ENCODE measurements at places on chromosomes 3 and 15.
A peak's percentile ranks its signal among the peaks of the same experiment; 100 is the strongest.

- no peak for DNase-seq
Observed at GRCh38 chr3:11603628-11604027, 40.1 kb downstream of the VGLL4 start.

- no peak for DNase-seq
Observed at GRCh38 chr15:93759629-93760028, 471.7 kb upstream of the MCTP2 start.

DNA sequence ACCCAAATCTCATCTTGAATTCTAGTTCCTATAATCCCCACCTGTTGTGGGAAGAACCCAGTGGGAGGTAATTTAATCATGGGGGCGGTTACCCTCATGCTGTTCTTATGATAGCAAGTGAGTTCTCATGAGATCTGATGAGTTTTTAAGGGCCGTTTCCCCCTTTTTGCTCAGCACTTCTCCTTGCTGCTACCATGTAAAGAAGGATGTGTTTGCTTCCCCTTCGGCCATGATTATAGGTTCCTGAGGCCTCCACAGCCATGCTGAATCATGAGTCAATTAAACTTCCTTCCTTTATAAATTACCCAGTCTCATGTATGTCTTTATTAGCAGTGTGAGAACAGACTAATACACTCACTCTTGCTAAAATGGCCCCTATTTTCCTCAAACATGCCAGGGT, 374.7 kb downstream of the TUSC7 start:
- no peak for DNase-seq

GRCh38 chr3:139460076-139460475, 16.2 kb downstream of the RBP2 start:
- no peak for DNase-seq

GRCh38 chr3:113210604-113211329, 590 bp upstream of the BOC start:
- no peak for DNase-seq

DNA sequence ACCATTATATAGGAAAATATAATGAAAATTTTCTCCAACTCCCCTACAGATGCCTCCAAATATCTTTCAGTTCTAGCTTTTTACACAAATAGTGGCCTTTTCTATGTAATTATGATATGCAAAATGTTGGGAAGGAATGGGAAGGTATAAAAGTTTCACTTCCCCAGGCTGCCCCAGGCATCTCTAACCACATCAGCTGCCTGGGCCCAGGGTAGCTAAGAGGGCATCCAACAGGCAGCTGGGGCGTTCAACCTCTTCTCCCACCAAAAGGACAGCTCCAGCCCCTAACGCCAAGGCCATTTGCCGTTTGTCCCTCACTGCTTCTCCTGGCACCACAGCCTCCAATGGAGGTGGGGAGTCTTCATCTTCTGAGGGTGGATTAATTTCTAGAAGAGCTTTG, 188.1 kb upstream of the TSC22D2 start:
- DNase-seq, result no peak

DNA sequence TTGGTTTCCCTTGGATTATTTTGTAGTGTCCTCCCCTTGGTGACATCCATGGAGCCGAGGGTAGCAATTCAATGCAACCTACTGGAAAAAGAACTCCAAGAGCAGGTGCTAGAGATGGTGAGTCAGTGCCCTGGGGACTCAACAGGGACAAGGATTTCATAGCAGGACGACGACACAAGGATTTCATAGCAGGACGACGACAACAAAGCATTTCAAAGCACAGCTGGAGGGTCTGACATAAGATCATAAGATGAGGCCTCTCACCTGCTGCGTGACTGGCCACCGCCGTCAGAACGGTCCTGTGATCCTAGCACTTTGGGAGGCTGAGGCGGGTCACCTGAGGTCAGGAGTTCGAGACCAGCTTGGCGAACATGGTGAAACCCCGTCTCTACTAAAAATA, 22.5 kb downstream of the NRROS start:
- no peak for DNase-seq

DNA sequence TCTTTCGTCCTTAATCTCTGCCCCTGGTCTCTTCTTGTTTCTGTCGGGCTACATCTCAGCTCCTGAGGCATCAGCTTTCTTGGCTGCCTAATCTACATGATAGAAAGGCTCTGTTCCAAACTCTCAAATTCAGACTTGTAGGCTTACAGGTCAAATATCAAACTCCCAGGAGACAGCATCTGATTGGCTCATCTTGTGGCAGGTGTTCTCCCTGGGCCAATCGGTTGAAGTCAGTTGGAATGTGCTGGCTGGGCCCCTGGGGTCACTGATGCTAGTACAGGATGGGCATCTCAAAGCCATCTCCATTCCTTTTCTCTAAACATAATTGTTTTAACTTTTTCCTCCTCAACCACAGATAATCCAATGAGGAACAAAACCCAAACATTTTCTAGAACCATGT, 198.7 kb downstream of the CNTN3 start:
- no peak for DNase-seq

GRCh38 chr3:65200310-65200970, 512.6 kb upstream of the ADAMTS9 start:
- DNase-seq, result no peak

GRCh38 chr15:94375997-94376396, 144.6 kb downstream of the MCTP2 start:
- DNase-seq, result no peak

- DNase-seq, result no peak
Observed at GRCh38 chr15:78640527-78641101, 396 bp downstream of the CHRNB4 start.

DNA sequence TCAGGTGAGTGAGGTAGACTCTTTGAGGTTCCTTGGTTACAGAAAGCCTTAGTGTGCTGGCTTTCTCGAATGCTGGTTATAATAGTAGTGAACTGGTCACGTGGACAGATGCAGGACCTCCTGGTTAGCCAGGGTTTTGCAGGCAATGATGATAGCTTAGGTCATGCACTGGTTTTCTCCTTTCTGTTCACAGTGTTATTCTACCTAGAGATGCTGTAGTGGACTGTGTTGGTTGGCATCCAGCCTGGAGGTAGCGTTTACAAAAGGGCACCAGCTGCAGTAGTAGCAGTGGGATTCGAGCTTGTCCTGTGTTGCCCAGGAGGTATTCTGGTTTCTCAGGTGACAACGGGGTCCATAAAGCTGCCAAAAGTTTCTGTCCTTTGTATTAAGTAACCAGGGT, 27.0 kb downstream of the PCCB start:
- no peak for DNase-seq

- DNase-seq, result peak; percentile 9
Observed at GRCh38 chr3:14428087-14429033, 26.0 kb downstream of the SLC6A6 start.

DNA sequence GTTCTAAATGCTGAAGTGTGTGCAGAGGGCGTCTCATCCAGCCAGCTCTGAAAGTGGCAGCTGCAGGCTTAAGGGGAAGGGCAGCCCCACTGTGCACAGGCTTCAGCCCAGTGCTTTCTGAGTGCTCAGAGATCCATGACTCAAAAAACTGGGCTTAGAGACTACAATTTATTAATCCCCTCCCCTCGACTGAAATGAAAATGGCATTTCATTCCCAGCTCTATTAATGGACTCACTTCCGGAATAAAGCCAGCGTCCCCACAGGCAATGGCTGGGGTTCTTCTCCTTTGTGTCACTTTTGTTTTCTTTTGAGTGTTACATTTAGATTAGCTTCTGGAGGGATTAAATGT, 55.5 kb upstream of the PLXNA1 start:
- no peak for DNase-seq

- DNase-seq, result no peak
Observed at GRCh38 chr15:94265009-94265408, 33.6 kb downstream of the MCTP2 start.

GRCh38 chr3:35927441-35927840, 288.1 kb downstream of the ARPP21 start:
- no peak for DNase-seq

GRCh38 chr3:138406606-138407005, 27.8 kb upstream of the ESYT3 start:
- no peak for DNase-seq

DNA sequence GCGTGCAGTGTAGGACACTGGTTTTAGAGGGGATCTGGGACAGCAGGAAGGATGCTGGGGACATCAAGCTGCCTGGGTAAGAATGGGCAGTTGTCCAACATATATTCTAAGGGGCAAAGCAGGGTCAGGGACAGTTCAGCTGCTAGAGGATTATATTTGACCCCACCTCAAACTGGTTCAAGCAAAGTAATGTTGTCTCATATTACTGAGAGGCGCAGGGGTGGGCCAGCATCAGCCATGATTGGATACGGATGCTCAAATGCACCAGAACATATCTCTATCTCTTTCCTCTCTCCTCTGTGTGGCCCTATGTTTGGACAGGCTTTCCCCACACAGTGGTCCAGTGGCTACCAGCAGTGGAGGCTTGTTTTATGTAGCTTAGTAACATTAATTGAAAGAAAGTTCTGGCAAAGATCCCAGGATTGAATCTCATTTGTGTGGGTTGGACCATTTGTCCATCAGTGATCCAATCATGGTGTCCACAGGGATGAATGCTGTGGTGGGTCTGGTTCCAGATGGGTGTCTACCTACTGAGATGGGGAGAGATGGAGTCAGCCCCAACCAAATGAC, 49.8 kb upstream of the RGMA start:
- DNase-seq, result no peak

DNA sequence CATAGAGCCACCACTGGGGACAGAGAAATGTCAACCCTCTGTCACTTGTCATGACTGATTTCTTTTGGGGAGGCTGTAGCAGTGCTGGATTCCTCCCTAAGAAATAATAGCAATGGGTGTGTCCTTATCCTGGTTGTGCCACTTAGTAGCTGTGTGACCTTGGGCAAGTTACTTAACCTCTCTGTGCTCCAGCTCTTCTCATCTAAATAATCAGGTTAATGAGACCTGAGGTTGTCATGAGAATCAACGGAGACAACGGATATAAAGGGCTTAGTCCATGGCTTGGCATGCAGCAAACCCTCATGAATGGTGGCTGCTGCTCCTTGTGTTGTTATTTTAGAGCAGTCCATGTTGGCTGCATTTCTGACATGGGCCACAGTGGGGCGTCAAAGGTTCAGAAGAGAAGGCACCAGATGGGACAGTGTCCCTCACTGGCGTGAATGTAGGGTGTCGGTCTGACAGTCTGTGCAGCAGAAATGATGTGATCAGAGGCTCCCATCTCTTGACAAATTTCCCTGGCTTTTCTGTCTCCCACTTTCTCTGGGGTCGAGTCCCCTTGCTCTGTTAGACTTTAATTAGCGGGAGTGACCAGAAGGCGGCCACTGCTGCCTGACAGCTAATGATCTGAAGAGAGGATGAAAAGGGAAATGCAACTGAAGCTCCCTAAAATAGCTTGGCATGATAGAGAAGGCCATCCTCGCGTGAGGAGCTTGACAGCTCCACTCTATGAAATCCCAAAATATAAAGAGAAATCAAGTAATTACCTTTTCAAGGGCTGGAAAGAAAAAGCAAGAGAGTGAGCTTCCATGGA, 209.4 kb downstream of the CADPS start:
- peak; percentile 35 for DNase-seq

- no peak for DNase-seq
Observed at GRCh38 chr3:56125358-56126005, 342.8 kb downstream of the ERC2 start.

- no peak for DNase-seq
Observed at GRCh38 chr3:70963431-70964275, 619.9 kb downstream of the FOXP1 start.

DNA sequence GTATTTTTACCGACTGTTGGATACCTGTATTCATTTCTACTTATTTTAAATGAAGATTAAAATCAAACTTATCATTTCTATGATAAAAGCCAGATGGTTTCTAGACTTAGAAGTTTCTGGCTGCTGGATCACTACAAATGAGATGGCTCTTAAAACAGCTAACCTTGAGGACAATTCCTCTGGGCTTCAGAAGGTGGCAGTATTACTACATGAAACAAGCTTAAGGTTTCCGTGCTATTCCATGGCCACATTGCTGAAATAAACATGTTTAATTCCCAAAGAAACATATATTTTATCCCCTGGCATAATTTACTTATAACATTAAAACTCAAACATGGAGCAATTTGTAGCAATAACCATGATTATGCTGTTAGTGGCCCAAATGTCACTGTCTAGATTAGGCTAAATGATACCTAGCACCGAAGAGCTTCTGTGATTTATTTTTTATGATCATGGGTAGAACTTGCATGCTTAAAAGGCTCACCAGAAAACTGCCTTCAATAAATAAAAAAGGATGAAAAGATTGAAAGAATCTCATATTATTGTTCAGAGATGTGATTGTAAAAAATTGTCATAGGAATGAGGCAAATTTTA, 204.0 kb upstream of the NANOGP8 start:
- DNase-seq, result no peak

DNA sequence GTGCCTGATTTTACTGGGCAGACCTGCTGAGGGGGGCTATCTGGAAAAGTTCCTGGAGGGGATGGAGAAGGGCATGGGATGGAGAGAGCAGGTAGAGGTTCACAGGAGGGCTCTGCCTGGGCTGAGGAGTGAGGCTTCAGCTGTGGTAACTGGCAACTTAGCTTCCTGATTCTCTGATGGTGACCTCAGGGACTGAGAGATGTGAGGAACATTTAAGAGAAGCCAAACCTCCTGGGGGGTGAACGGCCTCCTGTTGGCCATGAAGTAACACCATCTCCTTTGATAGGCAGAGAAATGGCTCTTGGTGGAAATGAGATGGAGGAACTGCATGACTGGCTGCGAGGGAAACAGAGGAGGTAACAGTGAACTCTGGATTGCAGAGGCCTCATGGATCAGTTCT, 97.3 kb upstream of the ROPN1 start:
- no peak for DNase-seq

GRCh38 chr15:60392601-60392985, 5.2 kb downstream of the ANXA2 start:
- no peak for DNase-seq

GRCh38 chr3:30170681-30171438, 435.5 kb upstream of the TGFBR2 start:
- no peak for DNase-seq

DNA sequence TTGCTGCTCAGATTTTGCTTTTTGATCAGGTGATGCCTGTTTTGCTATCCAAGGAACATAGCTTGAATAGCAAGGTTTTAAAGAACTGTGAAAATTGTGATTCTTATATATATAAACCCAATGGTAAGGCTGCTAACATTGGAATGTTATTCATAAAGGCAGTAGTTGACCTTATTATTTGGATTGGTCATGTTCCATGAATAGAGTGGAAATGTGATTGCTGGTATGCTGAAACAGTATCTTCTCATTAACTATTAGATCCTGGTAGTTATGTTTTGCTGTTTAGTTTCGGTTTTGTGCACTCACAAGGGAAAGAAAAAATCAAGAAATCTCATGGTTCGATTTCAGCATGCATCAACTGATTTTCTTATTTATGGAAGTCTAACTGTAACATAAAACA, 78.7 kb upstream of the NPHP3 start:
- no peak for DNase-seq

- DNase-seq, result no peak
Observed at GRCh38 chr3:56339671-56340070, 128.6 kb downstream of the ERC2 start.

- DNase-seq, result no peak
Observed at GRCh38 chr3:48402281-48402732, 27.6 kb downstream of the PLXNB1 start.

DNA sequence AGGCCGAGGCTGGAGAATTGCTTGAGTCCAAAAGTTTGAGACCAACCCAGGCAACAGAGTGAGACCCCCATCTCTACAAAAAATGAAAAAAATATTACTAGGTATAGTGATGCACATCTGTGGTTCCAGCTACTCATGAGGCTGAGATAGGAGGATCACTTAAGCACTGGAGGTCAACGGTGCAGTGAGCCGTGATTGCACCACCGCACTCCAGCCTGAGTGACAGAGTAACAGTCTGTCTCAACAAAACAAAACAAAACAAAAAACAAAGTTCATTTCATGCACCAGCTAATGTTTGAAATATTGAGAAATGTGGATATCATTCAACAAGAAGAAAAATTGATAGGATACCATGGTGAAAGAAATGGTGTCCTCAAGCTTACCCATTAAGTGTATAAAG, 450.5 kb upstream of the TPRG1 start:
- no peak for DNase-seq

All from GOT3 (cell line).